ENCODE measurements at places on chromosomes 3 and 15.

- no peak for DNase-seq
Observed at GRCh38 chr15:33161209-33161608, 33.3 kb downstream of the FMN1 start.

DNA sequence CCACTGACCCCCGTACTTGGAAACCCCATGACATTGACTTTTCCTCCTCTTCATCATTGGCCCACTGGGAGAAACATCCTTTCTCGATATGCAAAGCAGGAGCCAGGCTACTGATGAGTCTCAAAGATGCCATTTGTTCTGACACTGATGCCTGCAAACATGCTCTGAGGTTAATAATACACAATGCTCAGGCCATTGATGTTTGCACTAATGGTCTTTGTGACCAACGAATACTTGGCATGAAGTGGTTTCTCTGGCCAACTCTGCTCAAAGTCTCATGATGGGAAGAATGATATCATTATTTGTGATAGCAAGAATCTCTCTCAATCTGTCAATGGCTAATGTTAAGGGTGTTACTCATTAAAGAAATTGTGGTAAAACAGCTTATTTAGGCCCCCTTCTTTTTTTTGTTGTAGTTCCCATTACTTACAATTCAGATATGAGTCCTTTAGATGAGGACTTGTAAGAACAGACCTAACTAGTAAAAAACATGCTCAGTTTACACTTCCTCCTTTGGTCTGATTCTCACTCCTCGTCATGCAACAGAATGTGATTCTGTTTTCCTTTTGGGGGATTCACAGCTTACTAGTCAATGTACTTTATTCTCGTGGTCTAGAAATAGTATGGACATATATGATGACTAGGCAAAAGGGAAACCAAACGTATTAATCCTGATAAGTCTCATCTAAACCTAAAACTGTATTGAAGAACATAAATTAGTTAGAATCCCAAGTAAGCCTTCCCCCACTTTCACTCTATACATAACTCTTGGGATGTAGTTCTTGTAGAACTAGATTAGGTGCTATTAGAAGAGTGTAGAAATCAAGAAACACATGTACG is 488.8 kb upstream of the DPPA4 start:
- no peak for DNase-seq

GRCh38 chr3:186751480-186751879 is 31.9 kb upstream of the EIF4A2 start:
- no peak for DNase-seq

- DNase-seq = no peak
Observed at GRCh38 chr3:18234717-18235335, 190.3 kb downstream of the SATB1 start.

DNA sequence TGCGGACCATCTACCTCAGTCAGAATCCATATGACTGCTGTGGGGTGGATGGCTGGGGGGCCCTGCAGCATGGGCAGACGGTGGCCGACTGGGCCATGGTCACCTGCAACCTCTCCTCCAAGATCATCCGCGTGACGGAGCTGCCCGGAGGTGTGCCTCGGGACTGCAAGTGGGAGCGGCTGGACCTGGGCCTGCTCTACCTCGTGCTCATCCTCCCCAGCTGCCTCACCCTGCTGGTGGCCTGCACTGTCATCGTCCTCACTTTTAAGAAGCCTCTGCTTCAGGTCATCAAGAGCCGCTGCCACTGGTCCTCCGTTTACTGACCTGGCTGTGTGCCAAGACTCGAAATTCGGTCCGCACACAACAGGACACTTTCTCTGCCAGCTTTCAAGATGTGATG is 21.9 kb downstream of the NRROS start:
- no peak for DNase-seq

DNA sequence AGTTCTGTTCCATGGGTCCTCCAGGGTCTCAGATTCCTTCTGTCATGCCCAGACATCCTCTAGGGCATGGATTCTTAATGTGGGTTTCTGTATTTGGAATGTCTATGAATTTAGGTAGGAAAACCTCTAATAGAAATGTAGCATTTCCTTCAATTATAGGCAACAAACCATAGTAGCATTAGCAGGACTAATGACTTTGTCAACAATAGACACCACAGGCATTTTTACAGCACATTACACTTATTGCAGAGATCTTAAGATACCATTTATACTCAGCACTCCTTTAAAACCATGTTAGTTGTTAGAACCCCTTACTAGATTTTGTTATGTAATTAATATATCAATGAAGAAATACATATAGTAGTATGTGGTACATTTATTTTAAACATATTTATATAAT is 77.8 kb upstream of the TBC1D5 start:
- DNase-seq = no peak

All from stimulated activated CD4-positive, alpha-beta T cell treated with anti-CD3 and anti-CD28 coated beads, Interleukin-15, amount 100 ng/mL, for 24 hours (primary cell).